ENCODE measurements at places on chromosomes 1 and 21.

- DNase-seq: no peak
These were observed 65.0 kb upstream of the DISP3 start for GRCh38 chr1:11413986-11414391.

DNA sequence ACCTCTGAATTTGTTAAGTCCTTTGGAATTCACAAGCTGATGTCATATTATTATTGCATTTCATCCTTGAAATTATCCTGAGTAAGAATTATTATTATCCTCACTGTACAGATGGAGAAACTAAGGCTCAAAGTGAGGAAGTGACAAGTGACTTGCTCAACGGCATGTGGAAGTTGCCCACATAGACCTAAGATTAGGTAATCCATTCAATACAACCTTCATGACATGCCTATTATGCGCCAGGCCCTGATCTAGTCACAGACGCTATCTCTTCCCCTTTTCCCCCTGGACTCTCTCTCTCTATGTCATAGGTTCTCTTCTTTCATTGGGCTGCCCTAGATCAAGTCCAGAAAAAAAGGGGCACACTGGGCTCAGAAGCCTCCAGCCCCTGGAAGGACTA is 84.9 kb upstream of the KCNK2 start:
- DNase-seq: no peak

- no peak for DNase-seq
These were observed 100.9 kb downstream of the DDX20 start for GRCh38 chr1:111856411-111857185.

GRCh38 chr1:198491028-198491427 is 49.5 kb downstream of the ATP6V1G3 start:
- no peak for DNase-seq

GRCh38 chr1:201336711-201337450 is 40.6 kb downstream of the TNNT2 start:
- no peak for DNase-seq

- DNase-seq: no peak
These were observed 18.5 kb upstream of the TBX15 start for GRCh38 chr1:119006406-119007279.

Data from AG04449 (cell line).